ENCODE measurements at places on chromosomes 1 and 21.

DNA sequence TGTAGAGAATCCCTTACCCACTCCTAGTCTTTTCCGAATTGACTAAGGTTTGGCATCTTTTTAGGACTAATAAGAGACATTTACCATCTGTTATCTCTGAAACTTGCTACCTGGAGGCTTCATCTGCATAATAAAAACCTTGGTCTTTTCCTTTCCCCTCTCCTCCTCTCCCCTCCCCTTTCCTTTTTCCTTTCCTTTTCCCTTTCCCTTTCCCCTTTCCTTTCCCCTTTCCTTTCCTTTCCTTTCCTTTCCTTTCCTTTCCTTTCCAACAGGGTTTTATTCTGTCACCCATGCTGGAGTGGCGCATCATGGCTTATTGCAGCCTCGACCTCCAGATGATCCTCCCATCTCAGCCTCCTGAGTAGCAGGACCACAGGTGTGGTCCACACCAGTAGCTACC is 195.7 kb downstream of the RYR2 start:
- no peak for DNase-seq

DNA sequence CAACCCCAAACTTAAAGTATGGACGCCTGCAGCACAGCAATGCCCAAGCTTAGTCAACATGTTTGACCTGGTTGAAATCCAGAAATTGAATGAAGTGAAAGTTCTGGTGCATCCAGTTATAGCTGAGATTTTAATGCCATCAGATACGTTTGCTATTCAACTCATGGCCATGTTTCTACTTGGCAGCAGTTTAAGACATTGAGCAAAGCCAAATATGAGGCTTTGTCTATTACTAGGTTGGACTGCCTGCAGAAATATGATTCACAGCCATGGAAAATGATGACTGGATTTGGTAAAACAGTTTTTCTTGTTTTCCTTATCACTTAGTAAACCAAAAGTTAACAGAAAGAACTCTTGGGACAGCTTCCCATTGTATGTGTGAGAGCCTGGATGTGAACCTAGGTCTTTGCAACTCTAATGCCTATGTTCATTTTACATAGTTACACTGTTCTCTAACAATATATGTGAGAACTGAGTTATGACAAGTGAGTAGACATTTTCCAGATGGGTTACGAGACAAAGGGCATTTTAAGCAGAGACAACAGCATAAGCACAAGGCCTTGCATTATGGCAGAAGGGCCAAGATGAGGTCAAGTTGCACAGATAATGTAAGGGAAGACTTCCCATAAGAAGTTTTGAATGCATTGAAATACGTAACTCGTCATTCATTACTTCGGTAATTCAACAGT is 32.4 kb upstream of the MYSM1 start:
- no peak for DNase-seq

DNA sequence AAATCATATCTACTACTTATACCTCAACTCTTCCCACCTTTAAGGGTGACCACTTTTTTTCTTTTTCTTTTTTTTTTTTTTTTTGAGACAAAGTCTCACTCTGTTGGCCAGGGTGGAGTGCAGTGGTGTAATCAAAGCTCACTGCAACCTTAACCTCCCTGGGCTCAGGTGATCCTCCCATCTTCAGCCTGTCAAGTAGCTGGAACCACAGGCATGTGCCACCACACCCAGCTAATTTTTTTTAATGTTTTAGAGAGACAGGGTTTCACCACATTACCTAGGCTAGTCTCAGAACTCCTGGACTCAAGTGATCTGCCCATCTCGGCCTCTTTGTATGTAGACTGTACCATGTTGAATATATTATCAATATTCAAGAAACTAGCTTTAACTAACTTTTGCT is 39.4 kb downstream of the NRDC start:
- no peak for DNase-seq

- DNase-seq: no peak
These were observed 4.5 kb downstream of the URB1 start for GRCh38 chr21:32388306-32388705.

DNA sequence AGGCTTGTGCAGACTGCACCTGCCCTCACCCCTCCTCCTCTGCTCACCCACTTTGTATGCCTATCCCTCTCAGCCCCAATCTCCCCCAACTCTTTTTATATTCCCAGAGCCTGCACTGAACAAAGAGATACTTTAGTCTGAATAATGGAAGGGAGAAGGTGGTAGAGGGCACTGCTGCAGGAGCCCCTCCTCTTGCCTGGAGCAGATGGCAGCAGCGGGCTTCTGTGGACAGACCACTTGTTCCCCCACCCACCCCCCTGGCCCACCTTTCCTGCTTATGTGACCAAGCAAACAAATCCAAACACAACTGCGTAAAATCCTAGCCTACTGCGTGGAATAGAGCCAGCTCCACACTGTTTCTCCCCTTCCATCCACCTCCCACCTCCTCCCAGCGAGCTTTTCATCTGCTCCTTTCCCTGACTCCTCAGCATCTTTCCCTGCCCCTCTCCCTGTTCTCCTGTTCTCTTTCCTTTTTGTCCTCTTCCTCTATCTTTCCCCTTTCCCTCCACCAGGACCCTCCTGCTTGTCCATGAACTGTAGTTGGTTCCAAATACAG is 27.5 kb downstream of the RGS8 start:
- DNase-seq: no peak

DNA sequence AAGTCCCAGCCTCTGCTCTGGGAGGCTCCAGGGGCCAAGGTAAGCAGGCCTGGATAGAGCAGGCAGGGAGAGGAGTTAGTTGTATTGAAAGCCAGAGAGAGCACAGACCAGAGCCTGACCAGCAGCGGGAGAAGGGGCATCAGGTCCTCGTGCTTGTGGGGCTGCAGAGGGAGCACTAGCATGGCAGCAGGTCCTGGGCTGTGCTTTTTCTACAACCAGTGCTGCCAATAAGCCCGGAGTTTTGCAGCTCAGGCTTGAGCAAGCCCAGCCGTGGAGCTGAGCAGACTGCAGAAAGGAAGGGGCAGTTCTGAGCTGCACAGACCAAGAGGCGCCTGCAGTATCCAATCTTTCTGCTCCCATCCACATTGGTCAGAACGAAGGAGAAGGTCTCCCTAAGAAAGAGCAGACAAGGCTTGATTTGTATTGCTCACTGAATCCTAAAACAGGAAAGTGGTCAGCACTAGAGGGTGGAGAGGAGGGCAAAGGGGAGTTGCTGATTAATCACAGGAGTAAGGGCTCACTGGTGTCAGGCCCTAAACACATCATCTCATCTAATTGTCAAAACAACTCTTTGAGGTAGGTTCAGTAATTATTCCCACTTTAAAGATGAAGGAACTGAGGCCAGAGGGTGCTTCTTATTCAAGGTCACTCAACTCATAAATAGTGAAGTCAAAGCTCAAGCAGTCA is 2.7 kb downstream of the DENND2D start:
- no peak for DNase-seq

- no peak for DNase-seq
These were observed 1.9 kb downstream of the TFF1 start for GRCh38 chr21:42364304-42364865.

GRCh38 chr1:106876384-106876783 is 180.1 kb upstream of the PRMT6 start:
- no peak for DNase-seq

Measured in NCI-H187 (cell line).